Stimulated activated CD4-positive, alpha-beta T cell treated with anti-CD3 and anti-CD28 coated beads, Interleukin-1b, Interleukin-23, amount 100 ng/mL, for 1 hour (primary cell): ENCODE measurements at places on chromosomes 3 and 15.

GRCh38 chr15:74174219-74174957 is 878 bp downstream of the ISLR start:
- no peak for DNase-seq

GRCh38 chr3:12541625-12542024 is 3.7 kb downstream of the MKRN2OS start:
- DNase-seq: no peak

DNA sequence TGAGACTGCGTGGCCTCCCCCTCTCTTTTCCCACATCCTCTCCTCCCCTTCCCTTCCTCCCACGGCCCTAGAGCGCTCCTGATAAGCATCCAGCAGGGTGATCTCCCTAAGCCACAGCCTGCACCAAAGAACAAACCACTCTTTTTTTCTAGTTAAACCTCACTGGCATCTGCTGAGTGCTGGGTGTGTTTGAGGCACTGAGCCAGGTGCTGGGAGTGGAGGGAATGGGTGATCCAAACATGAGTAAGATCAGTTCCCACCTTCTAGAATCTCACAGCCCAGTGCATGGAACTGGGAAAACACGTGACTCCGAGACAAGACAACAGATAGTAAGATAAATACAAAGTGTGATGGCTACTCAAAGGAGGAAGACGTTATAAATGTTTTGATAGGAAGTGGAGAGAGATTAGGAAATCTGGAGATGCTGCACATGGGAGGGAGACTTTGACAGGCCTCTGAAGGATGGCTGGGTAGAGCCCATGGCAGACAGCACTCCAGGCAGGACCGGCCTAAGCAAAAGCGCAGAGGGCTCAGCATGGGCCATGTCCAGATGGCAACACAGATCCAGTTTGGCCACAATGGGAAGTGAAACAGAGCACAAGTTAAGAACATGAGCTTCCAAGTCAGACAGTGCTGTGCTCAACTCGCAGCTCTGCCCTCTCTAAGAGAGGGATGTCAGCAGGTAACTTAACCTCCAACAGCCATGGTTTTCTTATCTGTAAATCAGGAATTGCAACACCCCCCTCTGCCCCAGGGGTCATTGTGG is 55.6 kb downstream of the CCR3 start:
- no peak for DNase-seq

DNA sequence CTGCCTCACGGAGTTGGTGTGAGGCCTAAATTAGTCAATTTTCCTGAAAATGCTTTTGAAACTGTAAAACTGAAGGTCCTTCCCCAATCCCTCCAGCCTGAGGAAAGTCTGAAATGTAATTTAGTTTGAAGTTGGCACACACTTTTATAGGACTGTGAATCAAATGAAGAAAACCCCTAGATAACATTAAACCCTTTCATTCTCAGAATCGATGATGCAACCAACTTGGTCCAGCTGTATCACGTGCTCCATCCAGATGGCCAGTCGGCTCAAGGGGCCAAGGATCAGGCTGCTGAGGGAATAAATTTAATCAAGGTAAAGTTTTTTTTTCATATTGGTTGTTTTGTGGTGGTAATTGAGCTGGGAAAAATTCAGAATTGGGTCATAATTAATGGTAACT is 11.7 kb downstream of the MRPS22 start:
- no peak for DNase-seq

GRCh38 chr3:113240841-113241240 is 29.5 kb downstream of the BOC start:
- no peak for DNase-seq

- DNase-seq: no peak
These were observed 303.5 kb downstream of the PTPRG start for GRCh38 chr3:61864886-61865285.

DNA sequence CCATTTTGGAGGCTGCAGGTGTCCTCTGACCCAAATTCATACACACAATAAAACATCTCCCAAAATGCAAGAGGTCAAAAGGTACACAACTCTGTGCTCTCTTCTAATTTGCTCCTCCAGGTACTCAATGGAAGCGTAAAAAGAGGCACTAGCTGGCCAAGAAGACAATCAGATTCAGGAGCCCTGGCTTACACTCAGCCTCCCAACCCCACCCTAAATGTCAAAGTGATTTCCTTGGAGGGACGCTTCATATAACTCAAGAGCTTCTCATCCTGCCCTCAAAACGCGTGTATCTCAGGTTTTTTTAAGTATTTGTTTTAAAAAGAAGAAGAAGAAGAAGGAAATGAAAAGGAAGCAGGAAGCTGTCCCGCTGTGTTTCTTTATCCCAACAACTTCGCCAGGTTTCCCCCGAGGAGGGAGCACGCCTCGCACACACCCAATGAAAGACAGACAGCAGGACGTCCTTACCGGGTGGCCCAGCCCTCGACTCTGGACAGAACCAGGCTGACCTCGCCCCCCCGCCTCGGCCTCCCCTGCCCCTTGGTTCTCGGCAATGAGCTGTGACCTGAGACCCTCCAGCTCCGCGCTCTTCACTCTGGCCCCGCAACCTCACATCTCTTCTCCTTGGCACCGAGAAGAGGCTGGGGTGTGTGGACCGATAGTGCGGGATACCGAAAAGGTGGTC is 620.7 kb upstream of the ZNF385D start:
- no peak for DNase-seq

GRCh38 chr15:25712192-25712960 is 150.8 kb downstream of the ATP10A start:
- DNase-seq: no peak

DNA sequence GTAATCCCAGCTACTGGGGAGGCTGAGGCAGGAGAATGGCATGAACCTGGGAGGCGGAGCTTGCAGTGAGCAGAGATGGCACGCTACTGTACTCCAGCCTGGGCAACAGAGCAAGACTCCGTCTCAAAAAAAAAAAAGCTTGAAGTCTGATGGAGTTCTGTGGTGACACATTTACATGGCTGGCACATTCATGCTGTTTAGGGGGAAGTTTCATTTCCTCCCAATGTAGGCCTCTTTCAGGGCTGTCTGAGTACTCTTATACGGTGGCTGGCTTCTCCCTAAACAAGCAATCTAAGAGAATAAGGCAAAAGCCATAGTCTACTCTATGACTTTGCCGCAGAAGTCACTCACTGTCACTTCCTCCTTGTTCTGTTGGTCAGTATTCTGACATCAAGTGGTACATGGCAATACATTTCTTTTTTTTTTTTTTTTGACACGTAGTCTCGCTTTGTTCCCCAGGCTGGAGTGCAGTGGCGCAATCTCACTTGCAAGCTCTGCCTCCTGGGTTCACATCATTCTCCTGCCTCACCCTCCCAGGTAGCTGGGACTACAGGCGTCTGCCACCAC is 41.2 kb downstream of the OIP5 start:
- no peak for DNase-seq

DNA sequence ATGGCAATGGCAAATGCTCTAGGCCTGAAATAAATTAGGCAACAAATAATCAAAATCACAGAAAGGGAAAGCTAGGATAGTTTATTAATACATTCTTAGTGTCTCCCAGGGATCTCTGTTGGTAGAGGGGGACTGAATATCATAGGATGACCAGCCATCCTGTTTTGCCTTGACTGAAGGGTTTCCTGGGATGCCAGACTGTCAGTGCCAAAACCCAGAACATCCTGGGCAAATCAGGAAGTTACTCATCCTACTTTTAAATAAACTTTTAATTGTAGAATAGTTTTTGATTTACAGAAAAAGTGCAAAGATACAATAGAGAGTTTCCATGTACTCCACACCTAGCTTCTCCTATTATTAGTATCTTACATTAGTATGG is 21.8 kb upstream of the SIAH2 start:
- DNase-seq: no peak

GRCh38 chr3:107916171-107916570 is 174.7 kb downstream of the CD47 start:
- no peak for DNase-seq

DNA sequence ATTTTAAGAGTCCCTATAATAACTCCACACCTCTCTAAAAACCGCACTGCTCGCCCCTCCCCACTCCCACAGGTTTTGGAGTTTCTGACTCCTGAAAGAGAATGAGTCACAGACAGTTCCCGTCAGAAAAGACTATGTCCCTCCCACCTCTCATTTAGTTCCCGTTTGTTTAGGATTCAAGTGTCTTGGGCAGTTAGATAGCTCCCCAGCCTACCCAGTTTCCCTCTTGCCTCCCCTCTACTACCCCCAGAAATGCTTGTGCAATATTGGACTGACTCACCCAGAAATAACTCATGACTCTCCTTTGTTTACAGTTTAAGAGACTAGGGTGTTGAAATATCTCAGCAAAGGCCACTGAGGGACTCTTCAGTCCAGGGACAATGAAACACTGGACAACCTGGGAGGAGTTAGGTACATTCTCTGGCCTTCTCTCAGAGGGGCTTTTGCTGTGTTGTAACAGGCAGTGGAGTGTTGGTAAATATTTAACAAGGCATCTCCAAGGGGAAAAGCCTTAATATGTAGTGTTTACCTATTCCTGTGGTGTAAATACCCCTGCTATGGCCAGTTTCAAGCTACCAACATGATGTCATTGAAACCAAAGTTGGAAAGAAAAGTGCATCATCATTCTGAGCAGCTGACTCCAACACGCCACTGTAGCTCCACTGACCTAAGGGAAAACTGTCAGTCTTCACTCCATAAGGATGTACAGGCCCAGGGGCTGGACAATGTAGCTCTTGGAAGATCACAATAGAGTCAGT is 96.1 kb upstream of the CHD2 start:
- DNase-seq: no peak

GRCh38 chr15:81093961-81094360 is 40.1 kb upstream of the CFAP161 start:
- DNase-seq: no peak

- no peak for DNase-seq
These were observed 335.1 kb upstream of the RGMA start for GRCh38 chr15:93424131-93424530.

DNA sequence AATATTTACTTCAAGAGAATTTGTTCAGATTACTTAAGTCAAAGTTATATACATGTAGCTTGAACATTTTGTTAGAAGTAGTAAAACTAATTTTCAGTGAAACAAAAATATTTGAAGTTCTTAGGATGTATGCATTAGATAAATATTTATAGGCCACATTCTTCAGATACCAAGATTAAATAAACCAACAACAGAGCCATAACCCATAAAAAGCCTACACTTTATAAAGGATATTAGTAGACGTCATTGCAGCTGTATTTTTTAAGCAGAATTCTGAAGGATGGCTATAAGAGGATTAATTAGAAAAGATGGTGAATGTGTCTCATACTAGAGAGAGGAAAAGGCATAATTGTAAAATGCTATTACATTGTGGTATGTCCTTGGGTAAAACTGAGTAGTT is 449.7 kb upstream of the ALCAM start:
- DNase-seq: no peak
